Thyroid gland (tissue), 4 donors: ENCODE measurements at places on chromosomes 1 and 21. TPM values are rescaled to one million over a fixed set of nuclear protein-coding genes. Genes with fewer than 3 reads are reported as not detected.

Gene BTG2
- total RNA-seq, result 42.5 TPM

Gene CCDC181
- total RNA-seq, result 0.63 TPM

Gene LCE3D
- not detected for total RNA-seq

Gene KRTAP19-1
- total RNA-seq, result not detected

- no peaks in the 10 kb centered on the region for H3K36me3 ChIP-seq
- no peaks in the 10 kb centered on the region for H3K27me3 ChIP-seq
- no peak overlapping the region for H3K4me3 ChIP-seq
- H3K4me1 ChIP-seq, result no peaks in the 10 kb centered on the region
- no peak overlapping the region for H3K27ac ChIP-seq
- no peak for DNase-seq
Measured at GRCh38 chr1:194028002-194028401, 841.6 kb upstream of the B3GALT2 start.

- no peaks in the 10 kb centered on the region for H3K4me1 ChIP-seq
- H3K27ac ChIP-seq, result no peak overlapping the region
- no peak for DNase-seq
- no peaks in the 10 kb centered on the region for H3K36me3 ChIP-seq
Measured at GRCh38 chr1:245025525-245025924, 129.3 kb upstream of the KIF26B start.

DNA sequence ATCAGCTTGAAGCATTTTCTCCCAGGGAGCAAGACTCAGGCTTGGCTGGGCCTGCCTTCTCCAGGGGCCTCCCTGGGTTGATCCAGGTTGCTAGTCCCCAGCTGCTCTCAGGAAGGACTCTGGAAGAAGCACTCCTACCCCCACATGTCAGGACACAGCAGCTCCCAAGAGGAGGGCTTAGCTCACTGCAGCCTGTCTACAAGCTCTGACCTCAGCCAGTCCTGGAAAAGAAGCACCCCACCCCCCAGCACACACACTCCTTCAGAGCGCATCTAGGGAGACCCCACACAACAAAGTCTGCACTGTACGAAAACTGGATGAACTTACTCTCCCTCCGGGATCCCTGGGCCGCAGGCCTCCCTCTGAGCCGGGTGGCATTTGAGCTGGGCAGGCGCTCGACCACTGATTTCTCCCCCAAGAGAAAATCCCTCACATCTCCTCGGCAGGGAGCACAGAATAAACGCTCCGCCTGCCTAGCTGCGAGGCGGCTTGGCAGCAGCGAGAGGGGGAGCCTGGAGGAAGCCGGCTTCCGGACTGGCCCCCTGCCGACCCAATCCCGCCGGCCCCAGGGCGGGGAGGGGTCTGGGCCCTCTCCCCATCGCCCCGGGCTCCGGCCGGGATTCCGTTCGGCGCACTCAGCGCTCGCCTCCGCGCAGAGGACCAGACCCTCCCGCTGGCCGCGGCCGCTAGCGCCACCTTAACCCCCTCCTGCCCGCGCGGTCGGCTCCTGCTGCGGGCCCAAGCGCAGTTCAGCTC, at the start of gene KCNA2:
TSS of gene KCNA2 (minus strand) at position 458 of the 756 bp plus-strand sequence. CDS start 1,576 bp downstream, outside the sequence.
- no peak within 1 kb of the TSS for H3K27ac ChIP-seq
- peak within 1 kb of the TSS; percentile 50 for H3K4me3 ChIP-seq
- no peaks in the 10 kb centered on the region for H3K27me3 ChIP-seq
- no peaks in the 10 kb centered on the region for H3K36me3 ChIP-seq

DNA sequence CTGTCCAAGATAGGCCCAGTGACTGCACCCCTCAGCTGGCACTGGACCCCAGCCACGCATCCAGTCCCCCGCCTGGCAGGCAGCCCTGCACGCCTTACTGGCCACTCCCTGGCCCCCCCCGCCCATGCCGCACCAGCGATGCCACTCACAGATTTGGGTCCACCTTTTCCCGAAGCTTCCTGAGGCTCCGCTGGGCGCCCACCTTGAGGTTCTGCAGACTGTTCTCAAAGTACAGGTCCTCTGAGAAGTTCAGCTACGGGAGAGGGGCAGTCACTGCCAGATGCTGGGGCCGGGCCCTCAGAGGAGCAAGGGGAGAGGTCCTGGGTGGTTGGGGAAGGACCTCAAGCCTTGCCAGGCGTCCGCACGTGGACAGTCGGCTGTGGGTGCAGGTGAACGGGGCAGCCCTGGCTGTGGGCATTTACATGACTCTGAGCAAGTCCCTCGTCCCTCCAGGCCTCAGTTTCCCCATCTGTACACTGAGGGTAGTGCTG, 8.1 kb downstream of the PRXL2B start:
- no peaks in the 10 kb centered on the region for H3K27me3 ChIP-seq
- no peak for DNase-seq
- H3K4me1 ChIP-seq, result no peaks in the 10 kb centered on the region
- H3K36me3 ChIP-seq, result no peaks in the 10 kb centered on the region

DNA sequence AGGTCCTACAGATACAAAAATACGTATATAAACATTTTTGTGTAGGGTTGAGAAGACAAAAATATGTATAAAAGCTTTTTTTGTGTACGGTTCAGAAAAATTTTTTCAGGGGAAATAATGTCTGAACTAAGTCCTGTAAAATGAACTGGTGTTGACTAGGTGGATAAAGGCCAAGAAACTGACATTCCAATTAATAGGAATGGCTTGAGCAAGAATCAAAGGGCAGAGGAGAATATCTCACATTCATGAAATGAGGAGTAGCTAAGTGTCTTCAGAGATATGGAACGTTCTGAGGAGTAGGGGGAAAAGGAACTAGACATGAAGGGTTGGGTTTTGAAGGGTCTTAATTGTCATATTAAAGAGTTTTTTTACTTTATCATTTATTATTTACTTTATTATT, 231.2 kb downstream of the DENND1B start:
- H3K36me3 ChIP-seq, result no peaks in the 10 kb centered on the region
- no peak for DNase-seq
- no peaks in the 10 kb centered on the region for H3K4me1 ChIP-seq
- no peaks in the 10 kb centered on the region for H3K27me3 ChIP-seq

GRCh38 chr1:168799927-168800605, 71.1 kb upstream of the DPT start:
- H3K36me3 ChIP-seq, result no peaks in the 10 kb centered on the region
- no peak overlapping the region for H3K4me3 ChIP-seq
- DNase-seq, result no peak
- no peak overlapping the region for H3K27ac ChIP-seq

- peaks cover 29% of the 10 kb centered on the region for H3K4me1 ChIP-seq
- H3K27me3 ChIP-seq, result no peaks in the 10 kb centered on the region
- H3K27ac ChIP-seq, result peak overlapping the region; percentile 2
- no peak overlapping the region for H3K4me3 ChIP-seq
- H3K36me3 ChIP-seq, result no peaks in the 10 kb centered on the region
Measured at GRCh38 chr1:25771221-25772114, 28.5 kb upstream of the SELENON start.

DNA sequence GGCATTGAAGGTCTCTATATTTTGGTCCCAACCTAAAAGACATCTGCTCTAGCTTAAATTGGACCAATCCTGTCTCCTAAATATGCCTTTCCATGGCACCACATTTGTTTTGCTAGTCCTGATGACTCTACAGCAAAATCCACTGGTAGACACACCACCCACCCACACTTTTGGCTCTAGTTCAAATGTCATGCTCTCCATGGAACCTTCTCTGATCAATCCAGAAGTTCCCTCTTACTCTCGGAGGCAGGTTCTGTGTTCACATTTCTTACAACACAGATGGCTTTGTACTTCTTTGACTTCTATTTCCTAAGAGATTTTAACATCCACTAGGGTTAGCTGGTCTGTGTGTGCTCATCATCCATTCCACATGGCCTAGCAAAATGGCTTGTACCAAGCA, 151.3 kb downstream of the APP start:
- H3K36me3 ChIP-seq, result peaks cover 7% of the 10 kb centered on the region
- H3K27ac ChIP-seq, result no peak overlapping the region
- H3K4me3 ChIP-seq, result no peak overlapping the region
- no peak for DNase-seq
- H3K27me3 ChIP-seq, result no peaks in the 10 kb centered on the region
- H3K4me1 ChIP-seq, result no peaks in the 10 kb centered on the region
